H1 (cell line): ENCODE measurements at places on chromosomes 3 and 15.

DNA sequence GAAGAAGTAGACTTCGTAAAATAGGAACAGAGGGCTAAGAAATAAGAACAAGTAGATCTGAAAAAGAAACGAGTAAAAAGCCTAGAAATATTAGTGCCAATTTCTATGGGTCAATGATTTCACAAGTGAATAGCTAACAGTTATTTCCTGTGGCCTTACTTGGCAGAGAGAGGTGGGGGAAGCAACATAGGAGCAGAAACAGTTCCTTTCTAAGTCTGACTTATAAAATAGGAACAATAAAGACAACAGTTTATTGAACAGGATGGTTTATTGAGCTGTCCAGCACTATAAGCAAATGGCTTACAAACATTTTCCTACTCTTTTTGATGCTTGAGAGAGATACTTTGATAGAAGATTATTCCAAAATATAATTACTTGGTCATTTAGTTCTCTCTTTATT lies 37.9 kb downstream of the AGTR1 start:
- no peak for DNase-seq

DNA sequence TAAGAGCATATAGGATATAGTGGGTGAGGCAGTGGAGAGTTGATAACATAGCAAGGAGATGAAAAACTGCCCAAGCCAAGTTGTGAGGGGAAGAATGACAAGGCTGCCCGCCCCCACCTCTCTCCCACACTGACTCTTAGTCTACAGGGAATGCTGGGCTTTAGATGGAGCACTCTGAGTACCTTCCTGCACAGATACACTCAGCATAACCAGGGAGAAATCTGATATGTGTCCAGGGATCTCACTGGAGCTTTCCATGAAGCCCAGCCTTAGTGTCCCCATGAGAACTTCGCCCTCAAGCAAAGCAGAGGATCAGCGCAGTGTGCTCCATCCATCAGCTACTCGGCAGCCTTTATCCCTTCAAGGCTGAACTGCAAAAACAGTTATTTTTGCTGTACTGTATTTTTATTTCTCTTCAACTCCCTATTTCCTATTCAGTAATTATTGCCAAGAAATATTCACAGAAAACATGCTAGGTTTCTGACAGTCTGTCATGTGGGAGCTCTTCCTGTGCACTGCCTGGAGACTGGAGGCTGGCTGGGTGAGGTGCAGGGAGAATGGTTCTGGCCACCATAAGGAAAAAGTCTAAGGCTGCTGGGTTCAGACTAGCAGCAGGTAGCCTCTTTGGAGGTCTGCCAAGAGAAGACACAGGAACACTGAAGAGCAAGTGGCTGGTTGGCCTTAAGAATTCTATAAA lies 475.2 kb upstream of the PPP2R3A start:
- no peak for DNase-seq

DNA sequence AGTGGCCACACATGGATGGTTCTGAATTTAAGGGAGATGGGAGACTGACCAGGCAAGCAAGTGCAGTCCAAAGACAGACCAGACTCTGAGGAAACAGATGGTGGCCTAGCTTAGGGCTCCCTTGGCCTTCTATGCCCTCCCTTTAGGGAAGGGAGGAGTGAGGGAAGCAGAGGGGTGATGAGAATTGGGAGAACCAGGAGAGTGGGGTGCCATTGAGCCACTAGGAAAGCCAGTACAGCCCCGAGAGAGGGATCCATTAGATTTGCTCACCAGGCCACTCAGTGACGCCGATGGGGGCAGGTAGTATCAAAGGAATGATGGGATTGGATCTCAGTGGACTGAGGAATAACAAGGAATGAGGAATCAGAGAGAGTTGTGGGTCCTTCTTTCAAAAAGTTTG lies 30.4 kb upstream of the HERC1 start:
- DNase-seq: no peak

- DNase-seq: no peak
Measured at GRCh38 chr15:48408327-48408726, 77.1 kb downstream of the DUT start.

- DNase-seq: no peak
Measured at GRCh38 chr15:90101130-90101968, 919 bp downstream of the IDH2 start.

- DNase-seq: no peak
Measured at GRCh38 chr15:75151214-75152128, 50.2 kb upstream of the C15orf39 start.

GRCh38 chr15:70147778-70148177 lies 50.1 kb upstream of the TLE3 start:
- no peak for DNase-seq

GRCh38 chr3:111610189-111610588 lies 15.0 kb upstream of the ZBED2 start:
- DNase-seq: no peak

GRCh38 chr15:25955628-25956027 lies 92.5 kb upstream of the ATP10A start:
- no peak for DNase-seq

- DNase-seq: no peak
Measured at GRCh38 chr3:46551615-46552014, 14.5 kb downstream of the LRRC2 start.

GRCh38 chr15:25712961-25713355 lies 150.2 kb downstream of the ATP10A start:
- DNase-seq: no peak

- DNase-seq: no peak
Measured at GRCh38 chr3:127025456-127025855, 42.5 kb downstream of the PLXNA1 start.

DNA sequence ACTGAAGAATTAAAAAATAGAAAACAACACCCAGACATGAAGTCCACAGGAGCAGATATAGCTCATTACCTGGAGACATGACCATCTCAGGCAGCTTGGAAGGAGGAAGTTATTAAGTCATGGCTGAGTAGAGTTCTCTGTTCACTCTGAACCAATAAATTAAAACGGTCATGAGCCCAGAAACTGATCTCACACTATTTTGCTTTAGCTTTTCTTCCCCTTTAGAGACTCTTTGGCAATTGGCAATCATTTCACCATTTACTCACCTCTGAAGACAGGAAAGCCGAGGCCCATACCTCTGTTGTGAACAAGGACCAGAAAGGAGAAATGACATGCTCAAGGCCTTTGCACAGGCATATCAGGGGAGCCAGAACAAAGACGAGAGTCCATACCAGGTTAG lies 26.6 kb downstream of the CLDN18 start:
- DNase-seq: no peak

GRCh38 chr3:12719984-12720898 lies 38.8 kb downstream of the TMEM40 start:
- DNase-seq: peak; percentile 76

- DNase-seq: peak; percentile 69
Measured at GRCh38 chr3:3799173-3800079, at the start of gene LRRN1. Gene LRRN1 (plus strand): TSS chr3:3799431. CDS start chr3:3844642, 45,211 bp downstream.

DNA sequence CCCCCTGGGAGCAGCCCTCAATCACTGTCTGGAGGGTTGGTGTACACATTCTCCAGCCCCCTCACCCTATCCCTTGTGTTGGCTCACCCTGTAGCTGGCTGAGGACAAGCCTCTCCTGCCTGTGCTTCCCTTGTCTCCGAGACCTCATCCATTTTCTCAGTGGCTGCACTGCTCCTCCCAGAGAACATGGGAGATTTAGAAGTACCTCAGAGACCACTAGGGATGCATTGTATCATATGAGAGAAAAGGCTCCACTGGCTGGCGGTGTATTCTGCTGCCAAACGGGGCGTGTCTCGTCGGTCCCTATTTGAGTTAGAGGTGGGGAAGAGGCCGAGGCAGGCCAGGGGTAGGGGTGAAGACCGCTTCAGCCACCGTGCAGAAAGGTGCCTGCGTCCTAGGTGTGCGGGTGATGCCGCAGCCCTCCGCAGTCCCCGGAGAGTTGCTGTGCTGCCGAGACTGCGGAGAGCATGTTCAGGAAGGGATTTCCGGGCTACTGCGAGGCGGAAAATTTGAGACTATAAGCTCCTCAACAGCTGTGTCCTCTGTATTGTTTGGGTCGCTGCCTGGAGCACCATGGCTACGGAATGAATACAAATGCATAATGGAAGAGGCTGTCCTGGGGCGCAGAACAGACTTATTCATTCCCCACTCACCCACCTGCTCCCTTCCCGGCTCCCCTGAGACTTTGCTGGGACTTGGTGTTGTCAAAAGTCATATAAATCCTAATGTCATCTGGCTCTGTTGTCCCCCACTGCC lies 43.8 kb downstream of the SPSB4 start:
- no peak for DNase-seq

GRCh38 chr3:48826451-48826850 lies 21.2 kb downstream of the PRKAR2A start:
- DNase-seq: no peak

DNA sequence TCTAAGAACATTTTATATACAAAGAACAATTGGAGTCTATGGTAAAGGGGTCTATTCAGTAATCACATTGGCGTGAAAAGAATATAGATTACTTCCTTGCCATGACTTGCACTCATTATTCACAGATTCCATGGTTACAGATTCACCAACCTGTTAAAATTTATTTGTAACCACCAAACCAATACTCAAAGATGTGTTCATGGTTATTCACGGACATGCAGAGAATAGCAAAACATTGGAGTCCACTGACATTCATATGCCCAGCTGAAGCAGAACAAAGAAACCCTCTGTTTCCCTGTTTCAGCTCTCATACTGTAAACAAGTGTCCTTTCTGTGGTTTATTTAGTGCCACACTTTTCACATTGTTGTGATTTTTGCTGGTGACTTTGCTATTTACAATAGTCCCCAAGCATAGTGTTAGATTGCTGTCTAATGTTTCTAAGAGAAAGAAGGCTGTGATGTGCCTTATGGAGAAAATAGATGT lies 185.8 kb upstream of the TTC14 start:
- DNase-seq: no peak

- no peak for DNase-seq
Measured at GRCh38 chr3:97871801-97872524, 50.2 kb downstream of the CRYBG3 start.

DNA sequence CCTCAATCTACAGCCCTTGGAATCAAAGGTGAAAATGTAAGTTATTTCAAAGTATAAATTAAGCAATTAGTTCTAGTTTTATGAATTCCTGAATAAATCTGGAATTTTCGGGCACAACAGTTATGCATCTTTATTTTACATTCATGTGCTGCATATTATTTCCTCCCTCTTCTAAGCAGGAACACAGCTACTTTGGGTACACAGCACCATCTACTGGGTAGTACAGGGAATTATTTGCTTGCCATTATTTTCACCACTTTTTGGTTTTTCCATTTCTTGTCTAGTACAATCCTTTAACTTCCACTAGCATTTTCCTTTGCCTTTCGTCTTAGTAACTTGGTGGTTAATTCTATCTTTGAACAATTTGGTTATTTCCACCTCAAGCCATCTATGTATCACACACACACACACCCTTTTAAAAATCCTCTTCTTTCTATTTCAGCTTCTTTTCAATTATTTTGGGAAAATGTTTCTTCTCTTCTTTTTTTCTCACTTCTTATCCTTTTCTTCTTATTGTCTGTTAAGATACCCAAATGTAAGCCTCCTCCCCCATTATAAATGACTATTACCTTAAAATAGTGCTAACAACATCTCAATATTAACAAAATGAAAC lies 451.0 kb downstream of the MFSD1 start:
- DNase-seq: no peak

DNA sequence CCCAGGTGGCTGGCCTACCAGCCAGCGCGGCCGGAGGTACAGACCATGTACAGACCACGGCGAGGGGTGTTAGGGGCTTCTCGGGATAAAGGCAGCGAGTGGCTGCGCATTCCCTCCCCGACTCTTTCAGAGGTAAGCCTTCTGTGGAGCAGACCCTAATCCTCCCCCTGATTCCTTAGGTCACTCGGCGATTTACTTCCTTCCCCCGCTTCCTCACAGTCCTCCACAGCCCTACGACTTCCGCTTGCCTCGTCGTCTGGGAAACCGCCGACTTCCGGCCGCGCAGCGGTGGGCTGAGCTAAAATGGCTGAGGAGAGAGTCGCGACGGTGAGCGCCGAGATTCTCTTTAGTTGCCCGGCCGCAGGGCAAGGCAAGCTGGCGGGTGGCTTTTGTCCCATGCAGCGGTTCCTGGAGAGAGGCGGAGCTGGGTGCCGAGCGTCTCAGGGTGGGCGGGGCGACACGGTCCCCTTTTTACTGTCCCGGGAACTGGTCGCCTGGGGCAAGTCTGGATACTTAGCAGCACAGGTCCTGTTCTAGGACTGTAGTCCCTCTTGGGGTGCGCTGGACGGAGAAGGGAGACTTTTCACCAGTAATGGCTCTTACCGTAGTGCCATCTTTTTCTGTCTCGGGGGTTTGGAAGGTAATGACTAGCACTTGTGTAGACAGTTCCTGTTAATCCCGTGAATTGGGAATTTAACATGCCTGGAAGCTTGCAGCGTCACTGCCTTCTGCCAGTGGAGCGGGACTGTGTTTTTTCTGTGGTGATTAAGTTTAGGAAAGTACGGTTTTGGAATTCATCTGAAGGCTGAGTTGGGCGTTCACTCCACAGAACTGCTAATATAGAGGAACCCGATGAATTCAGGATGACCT lies at the start of the genes BBS4 and HIGD2B:
TSS of gene BBS4 (plus strand) at position 283 of the 870 bp plus-strand sequence. CDS start at position 304, 21 bp downstream.
TSS of gene HIGD2B (minus strand) at position 258 of the 870 bp plus-strand sequence. CDS start 9,808 bp downstream, outside the sequence.
- DNase-seq: peak; percentile 93

DNA sequence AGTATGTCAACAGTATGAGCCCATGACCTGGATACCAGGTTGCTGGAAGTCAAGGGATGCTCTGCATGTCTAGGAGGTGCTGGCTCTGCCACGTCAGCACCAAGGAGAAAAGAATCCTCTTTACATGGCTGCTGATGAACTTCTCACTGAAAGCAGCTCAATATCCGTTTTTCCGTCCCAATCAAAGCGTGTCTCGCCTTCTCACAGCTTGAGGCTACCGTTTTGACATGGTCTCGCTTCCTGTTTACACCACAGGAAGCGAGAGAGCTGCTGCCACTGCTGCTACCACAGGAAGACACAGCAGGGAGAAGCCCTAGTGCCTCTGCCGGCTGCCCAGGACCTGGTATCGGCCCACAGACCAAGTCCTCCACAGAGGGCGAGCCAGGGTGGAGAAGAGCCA lies 27.3 kb downstream of the STARD5 start:
- DNase-seq: no peak

- no peak for DNase-seq
Measured at GRCh38 chr3:50089609-50089945, 858 bp downstream of the RBM5 start.

DNA sequence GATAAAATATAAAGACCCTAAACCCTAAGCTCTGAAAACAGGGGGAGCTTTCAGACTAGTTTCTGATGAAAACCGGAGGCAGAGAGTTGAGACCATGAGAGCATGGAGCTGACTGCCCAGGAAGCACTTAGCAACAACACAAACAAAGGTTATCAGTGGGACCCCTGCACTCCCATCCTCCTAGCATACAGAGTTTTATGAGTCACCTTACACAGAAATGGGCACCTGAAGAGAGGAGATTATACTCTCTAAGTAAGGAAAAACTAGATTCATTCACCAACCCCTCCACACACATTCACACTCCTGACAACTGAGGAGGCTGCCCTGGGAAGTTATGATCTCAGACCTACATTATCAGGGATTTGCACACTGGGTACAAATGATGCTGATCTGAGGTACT lies 261.7 kb downstream of the ULK4 start:
- no peak for DNase-seq

- no peak for DNase-seq
Measured at GRCh38 chr3:127174284-127174683, 18.6 kb upstream of the PRR23E start.

DNA sequence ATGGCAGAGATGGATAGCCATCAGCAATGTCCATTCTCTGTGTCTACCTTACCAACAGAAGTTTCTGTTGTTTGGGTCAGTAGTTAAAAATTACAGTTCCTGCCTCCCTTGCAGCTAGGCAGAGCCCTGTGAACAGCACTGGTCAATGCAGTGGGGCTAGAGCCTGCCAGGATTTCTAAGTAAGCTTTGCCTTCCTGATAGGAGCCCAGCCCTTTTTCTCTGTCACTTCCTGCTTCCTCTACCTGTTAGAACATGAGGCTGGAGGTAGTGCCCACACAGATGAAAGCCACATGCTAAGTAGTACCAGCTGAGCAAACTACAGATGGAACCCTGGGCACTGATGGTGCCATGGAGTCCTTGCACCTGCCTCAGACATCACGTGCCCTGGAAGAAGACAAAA lies 45.0 kb downstream of the MGLL start:
- DNase-seq: no peak
